ENCODE measurements at places on chromosomes 5 and 9.

- DNase-seq: no peak
Observed at GRCh38 chr9:33480976-33481375, 7.3 kb upstream of the NOL6 start.

GRCh38 chr9:81605170-81605670, 84.1 kb downstream of the TLE1 start:
- DNase-seq: no peak

GRCh38 chr5:72268753-72269410, 51.2 kb downstream of the MRPS27 start:
- DNase-seq: peak; percentile 21

- no peak for DNase-seq
Observed at GRCh38 chr5:16669776-16670175, 53.0 kb upstream of the RETREG1 start.

DNA sequence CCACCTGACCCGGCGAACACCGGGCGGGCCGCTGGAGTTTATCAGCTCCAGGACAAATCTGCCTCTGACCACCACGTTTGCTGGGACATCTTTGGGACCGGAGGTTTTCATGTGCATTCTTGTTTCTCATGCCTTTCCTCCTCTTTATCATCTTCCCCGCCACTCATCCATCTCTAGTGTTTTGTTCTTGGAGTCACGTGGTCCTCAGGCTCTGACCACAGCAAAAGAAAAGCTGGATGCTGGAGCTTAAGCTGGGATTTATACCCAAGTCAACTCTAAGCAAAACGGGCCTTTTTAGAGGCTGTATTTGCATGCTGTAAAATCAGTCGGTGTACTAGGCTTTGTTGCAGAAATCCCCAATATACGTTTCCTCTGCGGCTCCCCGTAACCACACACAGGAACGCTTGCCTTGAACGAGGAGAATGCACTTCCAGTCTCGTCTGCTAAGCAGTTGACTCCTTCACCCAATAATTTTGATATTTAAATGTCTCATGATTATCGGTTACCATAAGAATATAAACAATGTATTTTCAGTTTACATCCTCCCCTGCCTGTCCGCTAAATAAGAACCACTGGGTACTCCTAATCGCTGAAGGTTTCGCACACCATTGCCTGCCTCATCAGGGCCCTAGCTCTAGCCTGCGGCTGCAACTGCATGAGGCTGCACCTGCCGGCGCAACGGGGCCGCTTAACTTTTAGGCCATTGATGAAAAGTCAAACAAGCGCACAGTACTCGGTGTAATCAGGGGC, 560 bp upstream of the NDUFS6 start:
- DNase-seq: peak; percentile 34

DNA sequence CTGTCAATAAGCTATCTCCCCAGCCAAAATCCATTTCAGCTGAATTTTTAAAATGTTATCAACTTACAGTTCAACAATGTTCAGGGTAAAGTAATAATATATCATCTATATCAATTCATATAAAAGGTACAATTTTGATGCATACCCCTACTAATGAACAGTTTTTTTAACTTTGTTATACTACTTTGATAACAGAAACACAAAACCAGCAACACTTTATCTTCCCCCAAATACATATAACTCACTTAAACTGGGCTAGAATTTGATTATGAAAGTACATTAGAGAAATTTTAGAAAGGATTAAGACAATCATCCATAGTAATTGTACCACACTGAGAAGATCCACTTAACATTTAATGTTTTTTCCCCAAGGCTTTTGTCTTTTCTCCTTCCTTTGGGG, 5.1 kb downstream of the CDO1 start:
- DNase-seq: no peak

DNA sequence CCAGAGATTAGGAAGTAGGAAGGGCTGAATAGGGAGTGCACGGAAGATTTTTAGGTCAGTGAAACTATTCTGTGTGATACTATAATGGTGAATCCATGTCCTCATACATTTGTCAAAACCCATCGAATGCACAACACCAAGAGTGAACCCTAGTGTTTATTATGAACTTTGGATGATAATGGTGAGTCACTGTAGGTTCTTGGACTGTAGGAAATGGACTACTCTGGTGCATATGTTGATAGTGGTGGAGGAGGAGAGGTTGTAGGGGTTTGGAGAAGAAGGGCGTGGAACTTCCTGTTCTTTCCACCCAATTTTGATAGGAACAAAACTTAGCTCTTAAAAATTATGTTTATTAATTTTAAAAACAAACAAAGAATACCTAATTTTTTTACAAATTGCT, 14.3 kb downstream of the CTSL start:
- no peak for DNase-seq

DNA sequence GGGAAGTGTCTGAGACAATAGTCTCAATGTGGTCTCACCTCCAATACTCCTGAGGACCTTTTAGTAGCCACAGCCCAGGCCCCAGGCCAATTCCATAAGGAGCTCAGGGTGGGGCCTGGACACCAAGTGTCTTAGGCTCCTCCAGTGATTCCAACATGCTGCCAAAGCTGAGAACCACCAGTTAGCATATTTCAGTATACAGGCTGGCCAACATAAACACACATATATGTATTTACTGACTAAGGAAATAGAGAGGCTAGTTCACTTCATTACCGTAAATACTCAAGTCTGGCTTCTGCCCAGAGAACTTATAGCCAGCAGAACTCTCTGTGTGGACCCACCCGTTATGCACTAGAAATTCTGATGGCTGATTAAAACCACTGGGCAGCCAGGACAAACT, 24.1 kb downstream of the S1PR3 start:
- no peak for DNase-seq

- DNase-seq: no peak
Observed at GRCh38 chr9:121942313-121942712, 150.8 kb downstream of the TTLL11 start.

- DNase-seq: no peak
Observed at GRCh38 chr9:7118633-7119032, 360.9 kb downstream of the KDM4C start.

GRCh38 chr5:2156358-2157059, 273.8 kb upstream of the IRX4 start:
- no peak for DNase-seq

DNA sequence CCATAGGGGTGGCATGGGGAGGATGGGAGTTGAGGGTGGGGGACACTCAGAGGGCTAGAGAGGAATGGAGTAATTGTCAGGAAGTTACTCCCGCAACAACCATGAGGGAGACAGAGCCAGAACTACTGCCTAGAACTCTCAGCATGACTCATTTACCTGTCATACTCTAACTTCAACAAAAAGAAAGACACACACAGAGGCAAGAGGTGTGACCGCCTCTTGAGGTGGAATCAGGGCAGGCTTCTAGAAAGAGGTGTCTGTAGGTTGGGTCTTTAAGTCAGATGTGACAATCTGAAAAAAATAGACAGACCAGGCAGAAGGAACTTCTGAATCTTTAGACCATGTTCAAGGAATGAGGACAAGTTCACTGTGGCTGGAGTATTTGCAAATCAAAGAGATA, 73.4 kb downstream of the GABBR2 start:
- no peak for DNase-seq

DNA sequence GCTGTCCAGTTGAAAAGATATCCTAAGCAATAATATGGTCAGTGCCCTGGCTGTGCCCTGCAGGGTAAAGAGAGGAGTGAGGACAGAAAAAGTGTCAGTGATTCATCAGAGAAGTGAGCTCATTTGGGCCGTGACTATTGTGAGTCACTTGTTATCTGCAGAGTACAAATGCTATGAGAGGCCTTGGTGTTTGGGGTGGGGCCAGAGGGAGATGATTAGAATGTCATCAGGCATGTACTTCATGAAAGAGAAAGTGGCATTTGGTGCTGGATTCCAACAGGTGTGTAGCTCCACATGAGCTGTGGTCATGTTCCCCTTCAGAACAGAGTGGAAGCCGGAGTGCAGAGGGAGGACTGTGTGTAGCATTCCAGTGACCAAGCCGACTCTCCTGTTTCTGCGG, 174.1 kb downstream of the KDM4C start:
- no peak for DNase-seq

DNA sequence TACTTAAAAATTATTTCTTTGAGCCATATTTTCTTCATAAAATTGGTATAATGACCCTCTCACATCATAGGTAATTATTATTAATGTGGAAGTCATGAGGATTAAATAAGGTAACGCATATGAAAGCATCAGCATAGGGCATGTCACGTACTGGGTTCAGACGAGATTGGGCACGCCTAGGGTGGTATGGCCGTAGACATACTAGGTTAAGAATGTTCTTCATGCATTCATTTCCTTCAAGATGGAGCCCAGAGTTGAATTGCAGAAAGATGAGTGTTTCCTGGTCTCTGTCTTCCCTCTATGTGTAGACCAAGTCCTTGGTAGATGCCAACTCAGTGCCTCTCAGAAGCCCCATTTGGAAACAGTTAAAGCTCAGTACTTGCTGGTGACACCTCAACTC, 174.1 kb upstream of the CLINT1 start:
- DNase-seq: no peak

DNA sequence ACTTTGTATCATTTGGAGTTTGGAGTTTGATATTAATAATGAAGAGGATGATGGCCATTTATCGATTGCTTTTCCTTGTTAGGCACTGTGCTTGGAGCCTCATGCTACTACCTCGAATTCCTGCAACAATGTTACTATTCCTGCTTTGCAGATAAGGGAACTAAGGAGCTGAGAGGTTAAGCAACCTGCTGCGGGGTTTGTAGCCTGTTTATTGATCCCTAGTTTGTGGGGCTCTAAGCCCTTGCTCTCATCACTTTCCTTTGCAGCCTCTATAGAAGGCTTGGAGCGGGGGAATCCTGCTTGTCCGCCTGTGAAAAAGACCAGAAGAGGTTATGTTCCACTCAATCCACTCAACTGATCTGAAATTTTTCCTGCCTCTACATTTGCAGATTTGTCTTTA, 15.8 kb downstream of the ARHGEF28 start:
- DNase-seq: no peak

DNA sequence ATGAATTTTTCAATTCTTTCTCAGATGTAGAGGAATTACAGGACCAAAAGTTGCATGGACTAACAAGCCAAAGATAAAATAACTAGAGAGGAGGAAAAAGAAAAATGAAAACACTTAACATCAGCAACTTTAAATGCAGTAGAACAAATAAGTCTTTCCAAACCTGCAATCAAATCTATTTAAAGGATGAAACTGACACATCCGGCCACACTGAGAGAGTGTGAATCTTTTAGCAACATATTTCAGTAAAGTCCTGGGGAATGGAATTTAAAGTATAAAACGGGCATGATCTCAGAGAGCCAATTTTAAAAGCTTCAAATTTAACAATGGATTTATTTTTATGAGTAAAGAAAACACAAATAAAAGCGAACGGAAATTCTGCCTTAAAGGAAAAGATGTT, 17.1 kb downstream of the CAST start:
- DNase-seq: no peak

DNA sequence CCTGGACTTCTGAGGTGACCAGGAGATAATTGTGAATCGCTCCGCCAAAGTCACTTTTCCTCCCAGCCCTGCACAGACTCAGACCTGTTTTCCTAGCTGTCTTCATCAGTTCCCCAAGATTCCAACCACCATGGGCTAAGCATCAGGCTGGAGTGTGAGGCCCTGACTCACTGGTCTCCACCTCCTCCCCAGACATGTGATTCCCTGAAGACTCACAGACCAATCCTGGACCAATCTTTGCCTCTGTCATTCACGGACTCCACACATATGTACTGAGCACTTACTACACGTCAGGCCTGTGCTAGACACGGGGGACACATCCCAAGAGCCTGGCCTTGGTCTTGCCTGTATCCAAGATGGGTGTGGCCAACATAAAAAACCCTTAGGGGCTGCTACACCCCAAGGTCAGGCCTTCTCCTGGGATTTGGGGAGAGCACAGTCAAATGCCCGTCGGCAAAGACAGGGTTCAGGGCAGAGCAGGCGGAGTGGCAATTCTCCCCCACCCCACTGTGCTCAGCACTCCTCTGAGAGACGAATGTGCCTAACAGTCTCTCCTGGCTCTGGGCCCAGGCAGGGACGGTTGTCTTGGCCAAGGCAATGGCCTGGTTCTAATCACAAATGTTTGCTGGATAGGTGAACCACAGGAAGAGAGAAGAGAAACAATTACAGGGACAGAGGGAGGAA, 11.9 kb downstream of the EEIG1 start:
- no peak for DNase-seq

GRCh38 chr5:88748666-88749065, 134.3 kb downstream of the MEF2C start:
- no peak for DNase-seq

GRCh38 chr5:61307611-61308010, 24.4 kb upstream of the ZSWIM6 start:
- DNase-seq: no peak

DNA sequence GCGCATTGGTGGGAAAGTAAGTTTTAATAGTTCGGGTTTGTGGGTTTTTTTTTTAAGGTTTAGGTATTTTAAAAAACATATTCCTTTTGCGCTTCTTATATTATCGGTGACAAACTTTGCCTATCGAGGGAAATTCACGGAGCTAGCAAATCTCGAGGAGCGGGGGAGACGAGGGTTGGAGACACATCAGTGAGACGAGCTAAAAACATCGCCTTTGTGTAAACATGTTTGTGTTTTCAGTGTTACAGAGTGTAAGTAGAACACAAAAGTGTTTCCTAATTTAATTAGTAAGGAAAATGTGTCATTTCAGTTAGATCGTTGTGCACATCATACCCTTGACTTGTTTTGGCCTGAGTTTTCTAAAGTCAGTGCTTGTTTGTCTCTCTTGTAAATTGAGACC, 945 bp downstream of the BTF3 start:
- DNase-seq: no peak

GRCh38 chr5:142881076-142881783, 111.1 kb downstream of the ARHGAP26 start:
- no peak for DNase-seq

DNA sequence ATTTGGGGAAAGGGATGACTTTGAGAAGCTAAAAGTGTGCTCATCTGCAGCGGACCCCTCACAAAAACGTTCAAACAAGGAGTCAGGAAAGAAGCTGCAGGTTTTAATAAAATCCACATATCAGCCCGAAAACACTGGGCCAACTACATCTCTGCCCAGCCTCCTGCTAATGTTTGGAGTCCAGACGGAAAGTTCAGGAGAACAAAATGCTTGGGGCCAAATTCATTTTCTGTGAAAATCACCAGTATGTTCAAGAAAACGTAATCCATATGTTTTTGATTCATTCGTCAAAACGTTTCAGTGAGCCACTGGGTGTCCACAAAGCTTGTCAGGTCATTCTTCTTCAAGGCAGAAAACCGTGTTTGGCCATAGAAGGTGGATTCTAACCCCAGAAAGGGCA, 87.5 kb upstream of the GAS1 start:
- DNase-seq: no peak

DNA sequence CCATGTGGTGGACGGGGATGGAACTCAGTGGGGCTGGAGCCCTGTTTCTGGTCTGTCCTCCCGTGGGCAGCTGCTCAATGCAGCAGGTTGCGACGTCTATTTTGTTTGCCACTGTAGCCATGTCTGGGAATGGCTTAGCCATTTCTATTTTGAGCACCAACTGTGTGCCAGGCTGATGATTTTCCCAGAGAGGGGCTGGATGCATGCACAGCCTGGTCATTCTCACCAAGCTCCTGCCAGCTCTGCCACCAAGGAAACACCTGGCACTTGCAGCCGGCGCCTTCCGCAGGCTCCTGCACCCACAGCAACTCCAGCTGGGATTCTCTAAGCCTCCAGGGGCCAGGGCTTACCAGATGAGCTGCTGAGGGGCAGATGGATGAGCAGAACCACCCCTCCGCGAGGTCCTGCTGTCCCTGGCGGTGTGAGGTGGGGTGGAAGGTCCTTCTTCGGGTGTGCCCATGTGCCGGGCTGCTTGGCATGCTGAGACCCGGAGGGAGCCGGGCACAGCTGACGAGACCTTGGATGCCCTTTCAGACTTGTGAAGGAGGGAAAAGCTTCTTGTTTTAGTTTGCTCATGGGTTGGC, 151.2 kb downstream of the RXRA start:
- no peak for DNase-seq

All from T-cell (primary cell).